D341Med (cell line): ENCODE measurements at places on chromosomes 13 and 19.

DNA sequence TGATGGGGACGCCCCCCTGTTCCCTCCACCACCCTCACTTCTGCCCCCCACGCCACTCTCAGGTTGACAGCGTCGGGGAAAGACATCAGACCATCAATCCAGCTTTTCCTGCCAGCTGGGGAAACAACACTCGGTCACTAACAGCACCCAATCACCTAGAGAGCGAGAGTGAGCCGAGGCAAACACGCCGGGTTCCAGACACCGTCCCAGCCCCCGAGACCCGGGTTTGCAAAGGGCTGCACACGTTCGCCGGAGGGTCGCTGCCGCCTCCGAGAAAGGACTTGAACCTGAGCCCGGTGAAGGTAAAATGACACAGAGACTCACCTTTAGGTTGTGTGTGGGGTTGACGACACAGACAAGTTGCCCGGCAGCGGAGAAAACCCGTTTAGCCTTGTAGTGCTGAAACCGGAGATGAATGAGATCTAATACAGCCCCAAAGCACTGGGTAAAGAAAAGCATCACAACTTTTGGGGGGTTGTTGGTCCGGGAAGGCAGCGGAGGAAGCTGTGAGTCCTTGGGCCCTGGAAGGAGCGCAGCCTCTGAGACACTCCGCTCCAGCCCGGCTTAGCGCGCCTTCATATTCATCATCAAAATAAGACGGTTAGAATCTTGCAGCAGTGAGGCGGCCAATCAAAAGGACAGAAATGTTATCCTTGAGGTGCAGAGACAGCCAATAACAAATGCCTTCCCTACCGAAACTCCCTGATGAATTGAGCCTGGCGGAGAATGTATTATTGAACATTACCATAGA is at the start of gene SIAH3:
Gene SIAH3 (minus strand): TSS at position 583 of the 751 bp plus-strand sequence. CDS start 124 bp downstream, at position 459.
- DNase-seq, result peak; percentile 69

DNA sequence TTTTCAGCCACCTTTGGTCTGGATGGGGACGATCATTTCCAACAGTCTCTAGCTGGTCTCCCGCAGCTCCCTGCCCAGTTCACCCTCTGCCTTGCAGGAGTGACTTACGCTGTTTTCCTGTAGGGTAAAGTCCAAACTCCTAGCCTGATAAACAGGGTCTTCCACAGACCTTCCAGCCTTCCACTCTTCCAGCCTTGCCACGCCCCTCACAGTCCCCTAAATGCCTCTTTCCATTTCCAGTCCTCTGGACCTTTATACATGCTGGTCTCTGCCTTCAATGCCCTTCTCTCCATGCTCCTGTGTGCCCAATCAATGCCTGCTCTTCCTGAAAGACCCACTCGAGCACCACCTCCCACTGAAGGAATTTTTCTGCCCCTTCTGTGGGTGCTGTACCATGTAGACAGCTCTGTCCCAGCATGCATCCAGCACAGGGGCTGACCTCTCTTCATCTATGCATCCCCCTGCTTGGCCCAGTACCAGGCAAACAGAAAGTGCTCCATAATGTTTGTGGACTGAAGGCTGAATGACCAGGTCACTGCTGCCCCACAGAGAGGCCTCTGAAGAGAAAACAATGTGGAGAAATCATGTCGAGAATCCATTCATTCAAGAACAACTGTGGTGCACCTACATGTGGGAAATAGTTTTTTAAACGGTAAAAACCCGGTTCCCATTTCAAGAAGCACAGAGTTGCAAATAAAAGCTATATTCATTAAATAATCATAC is 4.6 kb downstream of the ATP7B start:
- DNase-seq, result no peak

GRCh38 chr13:75715601-75716523 is 79.7 kb downstream of the LMO7 start:
- DNase-seq, result no peak

DNA sequence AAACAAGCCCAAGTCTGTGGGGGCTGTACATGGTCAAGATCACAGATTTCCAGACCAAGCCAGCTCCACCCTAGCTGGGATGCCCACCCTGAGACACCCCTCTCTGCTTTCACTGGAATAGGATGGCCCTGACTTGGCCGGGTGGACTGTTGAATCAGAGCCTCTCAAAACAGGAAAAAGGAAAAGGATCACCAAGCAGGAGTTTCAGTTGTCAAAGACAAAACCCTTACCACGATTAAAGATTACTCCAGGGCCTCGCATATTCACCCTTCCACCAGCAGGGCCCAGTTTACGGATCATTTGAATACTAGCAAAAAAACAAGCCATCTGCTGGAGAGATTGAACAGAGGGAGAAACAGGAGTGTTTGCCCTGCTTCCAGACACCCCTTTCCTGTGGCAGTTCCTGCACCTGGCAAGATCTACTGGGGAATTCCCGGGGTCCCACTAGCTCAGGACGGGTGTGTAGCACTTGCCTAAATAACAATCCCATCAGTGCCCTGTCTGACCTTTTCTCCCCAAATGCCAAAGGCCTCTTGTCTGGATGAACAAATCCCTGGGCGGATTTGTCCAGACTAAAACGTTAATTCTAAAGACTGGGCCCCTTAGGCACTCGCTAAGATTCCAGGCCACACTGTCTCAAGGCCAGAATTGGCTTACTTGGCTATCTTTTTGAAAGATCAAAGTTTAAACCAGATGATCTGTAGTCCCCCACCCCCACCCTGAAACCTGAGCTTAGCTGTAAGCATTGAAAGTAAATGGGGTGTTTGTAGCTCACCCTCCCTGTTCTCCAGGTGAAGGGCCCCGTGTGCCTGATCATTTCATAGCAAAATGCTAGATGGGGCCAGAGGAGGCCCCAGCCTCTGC is 38.4 kb downstream of the ACTN4 start:
- DNase-seq, result peak; percentile 82

- no peak for DNase-seq
Observed at GRCh38 chr13:50195045-50195444, 179.8 kb downstream of the KCNRG start.

DNA sequence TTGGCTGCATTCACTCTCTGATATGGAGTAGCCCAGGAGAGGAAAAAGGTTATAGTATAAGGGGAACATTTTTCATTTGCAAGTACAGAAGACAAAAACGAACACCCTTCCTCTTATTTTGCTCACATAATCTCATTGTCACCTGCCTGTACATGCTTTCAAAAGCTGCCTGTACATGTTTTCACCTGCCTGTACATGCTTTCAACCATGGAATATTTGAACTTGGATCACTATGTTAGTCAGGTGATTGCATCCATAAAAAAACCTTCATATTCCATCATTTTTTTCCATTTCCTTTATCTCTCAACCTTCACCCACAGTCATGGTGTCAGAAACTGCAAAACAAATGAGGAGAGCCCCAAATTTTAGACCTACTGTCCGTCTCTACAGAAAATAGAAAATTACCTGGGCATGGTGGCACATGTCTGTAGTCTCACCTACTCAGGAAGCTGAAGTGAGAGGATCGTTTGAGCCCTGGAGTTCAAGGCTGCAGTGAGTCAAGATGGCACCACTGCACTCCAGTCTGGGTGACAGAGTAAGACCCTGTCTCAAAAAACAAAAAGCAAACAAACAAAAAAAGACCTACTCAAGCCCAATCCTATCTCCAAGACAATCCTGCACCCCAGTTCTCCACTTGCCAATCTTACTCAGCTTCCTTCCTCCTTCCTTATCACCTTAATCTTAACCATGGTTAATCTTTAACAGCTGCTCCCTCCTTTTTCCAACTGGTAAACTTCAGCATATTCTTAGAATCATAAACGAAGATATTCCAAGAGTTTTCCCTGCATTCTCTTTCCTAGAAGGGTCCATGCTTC is 11.6 kb downstream of the IGFL2 start:
- DNase-seq, result no peak

DNA sequence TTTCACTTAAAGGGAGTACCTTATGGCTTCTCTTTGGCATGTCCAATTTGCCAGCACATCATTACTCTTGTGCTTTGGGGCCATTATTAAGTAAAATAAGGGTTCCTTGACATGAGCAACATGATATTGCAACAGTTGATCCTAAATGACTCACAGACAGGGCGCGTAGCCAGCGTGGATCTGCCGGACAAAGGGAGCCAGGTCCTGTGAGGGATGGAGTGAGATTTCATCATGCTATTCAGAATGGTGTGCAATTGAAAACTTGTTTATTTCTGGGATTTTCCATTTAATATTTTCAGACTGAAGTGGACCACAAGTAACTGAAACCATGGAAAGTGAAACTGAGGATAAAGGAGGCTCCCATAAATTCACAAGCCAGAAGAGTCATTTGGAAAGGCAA is 48.6 kb upstream of the WASF3 start:
- DNase-seq, result no peak

DNA sequence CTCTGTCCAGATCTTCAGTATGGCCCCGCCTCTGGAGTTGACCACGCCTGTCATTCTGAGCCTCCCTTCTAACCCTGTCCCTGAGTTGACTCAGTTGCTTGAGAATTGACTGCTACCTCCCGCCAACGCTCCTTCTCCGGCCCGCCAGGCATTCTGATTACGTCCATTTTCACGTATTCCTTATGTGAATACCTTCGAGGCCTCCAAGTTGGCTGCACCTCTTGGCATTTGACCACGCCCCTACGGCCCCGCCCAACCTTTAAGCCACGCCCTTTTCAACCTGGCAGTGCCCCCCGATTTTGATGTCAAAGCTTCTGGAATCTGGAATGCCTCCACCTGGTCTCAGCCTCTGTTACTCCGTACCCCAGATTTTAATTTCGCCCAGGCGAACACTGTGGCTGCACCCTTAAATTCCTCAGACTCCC is 1.7 kb upstream of the EML2 start:
- DNase-seq, result no peak

DNA sequence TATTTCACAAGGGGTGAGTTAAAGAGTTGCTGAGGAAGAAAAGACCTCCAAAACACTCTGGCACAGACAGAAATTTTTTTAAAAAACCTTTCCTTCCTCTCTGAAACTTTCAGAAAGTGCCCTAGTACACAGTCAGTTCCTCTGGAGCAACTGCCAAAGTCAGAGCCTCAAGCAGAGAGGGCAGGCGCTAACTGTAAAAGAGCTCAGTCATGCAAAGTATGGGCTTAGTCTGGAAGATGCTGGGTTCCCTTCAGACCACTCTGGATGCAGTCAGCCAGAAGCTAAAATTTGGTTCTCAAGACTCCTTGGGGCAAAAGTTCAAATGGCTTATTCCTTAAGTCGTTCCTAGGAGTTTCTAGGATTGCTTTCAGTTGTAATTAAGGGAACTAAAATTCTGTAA is 671.6 kb downstream of the PCDH9 start:
- no peak for DNase-seq

DNA sequence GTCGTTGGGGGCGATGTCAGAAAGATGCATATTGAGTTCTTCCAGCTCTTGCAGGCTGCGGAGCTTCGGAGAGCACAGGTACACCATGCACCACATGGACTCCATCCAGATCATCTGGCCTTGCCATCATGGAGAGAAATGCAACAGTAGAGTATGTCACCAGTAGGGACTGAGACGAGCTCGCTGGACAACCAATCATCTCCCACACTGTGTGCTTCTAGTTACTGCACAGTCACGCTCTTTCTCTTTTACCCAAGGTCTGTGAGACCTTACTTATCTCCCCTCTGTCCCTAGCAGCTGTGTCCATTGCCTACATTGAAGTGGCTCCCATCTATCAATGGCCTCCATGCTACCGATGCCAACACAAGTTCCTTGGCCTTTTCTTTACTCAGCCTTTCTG is 90.5 kb downstream of the C13orf42 start:
- DNase-seq, result no peak

GRCh38 chr19:4730740-4731171 is 7.1 kb upstream of the DPP9 start:
- peak; percentile 63 for DNase-seq

DNA sequence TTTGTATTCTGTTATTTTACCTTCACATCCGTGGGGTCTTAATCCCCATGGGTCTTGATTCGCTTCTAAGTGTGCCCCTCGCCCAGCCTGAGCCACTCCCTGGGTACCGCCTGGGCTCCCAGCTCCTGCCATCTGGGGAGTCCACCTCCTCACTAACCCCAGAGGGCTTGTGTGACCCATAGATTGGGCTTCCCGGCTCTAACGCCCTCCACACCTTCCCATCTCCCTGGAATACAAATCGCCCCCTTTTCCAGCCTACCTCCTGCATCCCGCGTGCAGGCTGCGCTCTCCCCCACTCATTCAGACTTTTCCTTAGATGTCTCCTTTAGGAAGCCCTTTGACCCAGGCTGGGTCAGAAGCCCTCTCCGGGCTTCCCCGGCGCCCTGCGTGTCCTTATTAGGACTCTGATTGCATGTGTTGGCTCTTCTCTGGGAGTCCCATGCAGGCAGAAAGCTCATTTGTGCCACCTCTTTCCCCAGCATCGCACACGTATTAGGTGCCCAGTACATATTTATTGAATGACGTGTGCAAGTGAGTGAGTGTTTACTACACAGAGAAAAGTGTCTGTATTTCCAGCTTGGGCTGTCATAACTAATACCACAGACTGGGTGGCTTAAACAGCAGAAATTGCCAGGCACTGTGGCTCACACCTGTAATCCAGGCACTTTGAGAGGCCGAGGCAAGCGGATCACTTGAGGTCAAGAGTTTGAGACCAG is 757 bp downstream of the CCDC124 start:
- no peak for DNase-seq

GRCh38 chr13:62033934-62034333 is 618.3 kb upstream of the PCDH20 start:
- DNase-seq, result no peak

- no peak for DNase-seq
Observed at GRCh38 chr13:45691667-45692066, 10.5 kb upstream of the CBY2 start.

DNA sequence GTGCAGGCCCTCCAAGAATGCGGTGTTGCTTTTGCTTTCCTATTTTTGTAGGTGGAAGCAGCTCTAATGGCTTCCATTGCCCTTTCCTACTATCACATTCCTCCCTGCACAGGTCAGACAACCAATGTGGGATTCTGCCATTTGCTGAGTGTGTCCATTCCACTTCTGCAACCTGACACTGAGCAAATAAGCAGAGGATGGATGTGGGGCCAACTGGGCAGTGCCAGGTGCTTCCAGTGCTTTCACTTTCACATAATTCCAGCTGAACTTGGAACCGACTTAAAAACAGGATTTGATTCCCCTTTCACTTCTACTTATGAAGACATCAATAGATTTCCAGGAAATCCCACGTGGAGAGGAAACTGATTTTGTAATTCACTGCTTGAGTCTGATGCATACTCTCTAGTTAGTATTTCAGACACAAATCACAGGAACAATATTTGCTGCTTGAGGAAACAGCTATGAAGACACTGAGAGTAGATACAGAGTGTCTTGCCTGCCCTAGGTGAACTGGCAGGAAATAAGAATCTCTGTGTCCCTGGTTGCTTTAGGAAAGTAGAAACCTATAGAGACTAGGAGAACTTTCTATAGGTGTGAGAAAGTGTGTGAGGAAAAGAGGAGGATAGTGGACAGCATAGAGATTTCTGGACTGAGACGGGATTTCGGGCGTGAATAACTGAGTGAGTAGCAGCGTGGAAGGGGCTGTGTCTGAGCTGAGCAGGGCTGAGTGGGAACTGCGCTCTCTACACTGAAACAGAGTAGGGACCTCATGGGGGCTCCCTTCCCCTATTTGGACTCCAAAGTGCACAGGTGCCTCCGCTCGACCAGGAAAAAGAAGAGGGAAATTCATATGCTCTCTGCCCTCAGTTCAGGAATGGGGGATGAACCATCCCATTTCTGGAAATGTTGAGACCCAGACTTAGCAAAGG is 22.5 kb downstream of the LGALS16 start:
- DNase-seq, result no peak
